Stimulated activated CD8-positive, alpha-beta memory T cell treated with anti-CD3 and anti-CD28 coated beads, Interleukin-7, amount 100 ng/mL, for 1 hour (primary cell): ENCODE measurements at places on chromosomes 1 and 21.

DNA sequence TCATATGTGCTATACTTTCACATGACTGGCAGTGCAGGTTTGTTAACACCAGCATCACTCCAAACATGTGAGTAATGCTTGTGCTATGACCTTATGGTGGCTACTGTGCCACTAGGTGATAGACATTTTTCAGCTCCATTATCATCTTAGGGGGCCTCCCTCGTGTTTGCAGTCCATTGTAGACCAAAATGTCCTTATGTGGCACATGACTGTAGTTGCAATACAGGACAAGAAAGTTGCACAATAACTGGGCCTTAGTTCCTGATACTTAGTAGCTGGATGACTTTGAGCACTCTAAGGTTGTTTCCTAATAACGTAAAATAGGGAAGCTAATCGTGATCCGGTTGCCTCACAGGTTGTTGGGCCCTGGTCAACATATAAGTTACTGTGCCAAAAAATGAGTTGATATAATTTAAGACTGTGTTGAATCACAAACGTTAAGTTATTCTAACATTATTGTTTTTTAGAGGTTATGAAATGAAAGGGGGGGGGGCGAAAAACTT lies 511 bp upstream of the SNX27 start:
- DNase-seq, result no peak

DNA sequence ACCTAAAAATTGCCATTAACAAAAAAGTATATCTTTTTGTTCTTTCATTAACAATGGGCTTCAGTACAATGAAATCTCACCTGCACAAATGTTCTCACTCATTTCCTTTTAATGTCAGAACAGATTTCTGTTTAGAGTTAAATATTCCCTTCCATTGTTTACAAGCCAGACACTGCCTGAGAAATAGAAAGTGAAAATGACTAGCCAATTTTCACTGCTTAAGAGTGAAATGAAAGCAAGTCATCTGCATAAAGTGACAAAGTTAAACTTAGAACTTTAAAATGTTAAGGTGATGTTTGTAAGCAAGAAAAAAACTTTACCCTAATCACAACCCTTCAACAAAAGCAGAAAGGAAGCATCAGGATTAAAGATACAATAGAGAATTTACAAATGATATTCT lies 27.5 kb downstream of the COA6 start:
- no peak for DNase-seq

- no peak for DNase-seq
Measured at GRCh38 chr1:12037486-12038355, 18.4 kb downstream of the MIIP start.

DNA sequence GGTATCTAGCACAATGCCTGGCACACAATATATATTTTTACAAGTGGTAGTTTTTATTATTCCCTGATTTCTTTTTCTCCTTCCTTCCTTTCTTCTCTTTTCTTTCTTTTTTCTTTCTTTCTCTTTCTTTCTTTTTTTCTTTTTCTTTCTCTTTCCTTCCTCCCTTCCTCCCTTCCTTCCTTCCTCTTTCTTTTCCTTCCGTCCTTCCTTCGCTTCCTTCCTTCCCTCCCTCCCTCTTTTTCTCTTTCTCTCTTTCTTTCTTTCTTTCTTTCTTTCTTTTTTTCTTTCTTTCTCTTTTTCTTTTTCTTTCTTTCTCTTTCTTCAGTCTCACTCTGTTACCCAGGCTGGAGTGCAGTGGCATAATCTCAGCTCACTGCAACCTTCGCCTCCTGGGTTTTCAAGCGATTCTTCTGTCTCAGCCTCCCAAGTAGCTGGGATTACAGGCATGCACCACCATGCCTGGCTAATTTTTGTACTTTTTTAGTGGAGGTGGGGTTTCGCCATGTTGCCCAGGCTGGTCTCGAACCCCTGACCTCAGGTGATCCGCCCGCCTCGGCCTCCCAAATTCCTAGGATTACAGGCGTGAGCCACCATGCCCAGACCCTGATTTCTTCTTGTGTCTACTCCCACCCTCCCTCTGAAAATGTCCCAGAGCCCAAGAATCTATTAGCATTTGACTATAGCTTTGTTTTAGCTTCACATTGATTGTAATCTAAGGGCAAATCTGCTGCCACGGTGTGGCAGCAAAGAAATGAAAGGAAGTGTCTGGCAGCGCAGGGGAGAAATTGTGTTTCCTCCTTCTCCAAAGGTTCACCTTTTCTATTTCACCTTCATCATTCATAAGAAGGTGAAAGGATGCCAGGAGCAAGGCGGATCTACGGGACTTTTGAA lies 19.9 kb upstream of the ABCB10 start:
- no peak for DNase-seq

GRCh38 chr1:47630346-47630745 lies 192.5 kb downstream of the FOXD2 start:
- DNase-seq, result no peak

DNA sequence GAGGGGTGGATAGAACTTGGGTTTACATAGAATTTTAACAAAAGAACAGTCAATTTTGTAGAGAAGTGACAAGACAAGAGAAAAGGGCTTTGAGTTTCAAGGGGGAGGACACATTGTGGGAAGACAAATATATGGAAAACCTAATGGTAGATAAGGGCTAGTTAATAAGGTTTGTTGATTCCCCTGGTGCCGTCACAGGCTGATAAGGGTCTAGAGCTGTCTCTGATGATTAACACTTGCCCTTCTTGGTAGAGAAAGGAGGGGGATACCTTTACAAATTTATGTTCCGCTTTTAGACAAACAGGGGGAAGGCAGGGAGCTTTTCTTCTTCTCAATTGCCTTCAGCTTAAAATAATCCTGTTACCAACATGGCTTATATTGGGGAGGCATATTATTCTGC lies 124.3 kb downstream of the ETS2 start:
- DNase-seq, result no peak

DNA sequence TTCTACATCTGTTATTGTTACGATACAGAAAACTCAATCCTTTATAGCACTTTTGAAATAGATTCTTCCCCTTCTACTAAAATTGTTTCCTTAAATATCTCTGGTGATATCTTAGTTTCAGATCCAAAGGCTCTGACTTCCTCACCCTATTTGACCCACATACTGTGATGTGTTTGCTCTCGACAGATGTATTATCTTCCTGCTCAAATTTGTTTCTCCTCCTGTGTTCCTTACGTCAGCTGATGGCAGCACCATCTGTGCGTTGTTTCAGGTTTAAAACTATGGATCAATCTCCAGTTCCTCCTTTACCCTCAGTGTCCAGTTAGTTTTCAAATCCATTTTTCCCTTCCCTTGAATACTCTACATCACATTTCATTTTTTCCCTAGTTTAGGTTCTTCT lies 274.4 kb downstream of the RYR2 start:
- no peak for DNase-seq

DNA sequence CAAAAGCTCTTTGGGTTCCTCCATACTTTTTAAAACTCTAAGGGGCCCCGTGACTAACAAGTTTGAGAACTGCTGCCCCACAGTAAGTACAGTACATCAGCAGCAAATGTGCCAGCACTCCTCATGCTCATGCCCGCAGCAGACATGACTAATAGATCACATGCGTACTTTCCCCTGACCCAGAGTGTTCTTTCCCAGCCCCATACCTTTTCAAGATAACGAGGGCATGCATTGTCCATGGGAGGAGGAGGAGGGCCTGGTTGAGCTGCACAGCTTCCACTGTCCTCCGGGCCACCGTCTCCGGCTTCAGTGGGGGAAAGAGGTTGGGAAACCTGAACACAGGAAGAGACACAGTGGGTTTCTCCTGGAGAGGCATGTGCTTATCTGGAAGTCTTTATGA lies 45.5 kb downstream of the DHRS3 start:
- no peak for DNase-seq

DNA sequence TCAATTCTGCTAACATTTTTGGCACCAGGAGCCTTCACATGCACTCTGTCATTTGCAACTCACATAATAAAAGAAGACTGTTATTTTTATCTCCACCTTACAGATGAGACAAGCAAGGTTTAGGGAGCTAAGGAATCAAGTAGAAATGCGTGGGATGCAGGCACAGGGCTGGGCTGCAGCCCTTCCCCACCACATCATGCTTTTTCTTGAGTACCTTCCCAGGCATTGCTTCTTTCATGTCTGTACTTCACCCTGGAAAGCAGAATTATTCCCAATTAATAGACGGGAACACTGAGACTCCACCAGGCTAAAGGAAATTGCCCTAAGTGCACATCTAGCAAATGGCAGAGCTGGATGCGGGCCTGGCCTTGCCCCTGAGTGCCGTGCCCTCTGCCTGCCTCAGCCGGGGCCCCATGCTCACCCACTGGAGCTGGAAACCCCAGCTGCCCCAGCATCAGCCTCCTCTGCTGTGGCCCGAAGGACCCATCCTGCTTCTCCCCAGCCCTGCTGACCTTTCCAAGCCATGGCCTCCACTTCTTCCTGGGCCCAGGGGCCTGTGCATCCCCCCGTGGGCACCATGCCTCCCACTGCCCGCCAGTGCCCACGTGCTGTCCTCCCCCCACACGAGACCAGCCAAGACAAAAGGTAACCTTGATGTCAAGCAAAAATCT lies 257.5 kb downstream of the TOMM20 start:
- DNase-seq, result no peak

DNA sequence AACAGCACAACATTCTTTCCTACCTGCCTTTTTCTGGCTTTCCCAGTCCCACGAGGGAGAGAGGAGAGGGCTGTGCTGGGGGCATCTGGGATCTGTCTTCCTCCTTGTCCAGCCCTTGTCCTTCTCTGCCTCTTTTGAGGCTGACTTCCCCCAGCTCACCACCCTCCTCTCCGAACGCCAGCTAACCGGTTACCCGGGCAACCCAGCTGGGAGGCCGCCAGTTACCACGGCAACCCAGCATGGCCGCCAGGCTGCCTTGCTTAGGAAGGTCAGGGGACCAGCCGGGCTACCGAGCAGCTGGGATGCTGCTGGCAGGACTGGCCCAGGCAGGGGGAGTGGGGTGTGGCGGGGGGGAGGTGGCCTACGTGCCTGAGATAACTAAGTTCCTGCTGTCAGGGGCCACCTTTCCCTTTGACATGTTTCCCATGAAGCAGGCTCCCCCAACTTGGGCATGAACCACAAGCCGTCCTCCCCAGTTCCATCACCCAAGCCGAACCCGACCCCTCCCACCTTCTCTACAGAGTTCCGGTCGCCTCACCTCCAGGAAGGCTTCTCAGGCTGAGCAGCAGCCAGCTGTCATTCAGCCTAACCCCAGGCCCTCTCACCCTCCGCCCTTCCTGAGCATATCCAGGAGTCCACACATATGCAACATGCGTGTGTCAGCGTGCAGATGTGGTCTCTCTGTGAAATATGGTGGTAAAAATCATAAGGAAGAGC lies 8.7 kb downstream of the PLEKHA6 start:
- DNase-seq, result no peak

DNA sequence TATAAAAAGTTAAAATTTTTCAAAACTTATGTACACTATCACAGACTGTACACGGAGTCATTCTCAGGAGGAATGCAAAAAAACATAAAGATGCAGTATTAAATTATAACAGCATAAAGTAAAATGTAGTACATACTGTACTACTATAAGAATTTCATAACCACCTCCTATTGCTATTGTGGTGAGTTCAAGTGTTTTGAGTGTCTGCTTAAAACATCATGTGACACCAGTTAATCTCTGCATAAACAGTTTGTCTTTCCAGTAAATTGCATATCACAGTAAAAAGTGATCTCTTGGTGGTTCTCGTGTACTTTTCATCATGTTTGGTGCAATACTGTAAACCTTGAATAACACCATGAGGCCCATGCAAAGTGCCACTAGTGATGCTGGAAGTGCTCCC lies 45.2 kb downstream of the SDCCAG8 start:
- no peak for DNase-seq

DNA sequence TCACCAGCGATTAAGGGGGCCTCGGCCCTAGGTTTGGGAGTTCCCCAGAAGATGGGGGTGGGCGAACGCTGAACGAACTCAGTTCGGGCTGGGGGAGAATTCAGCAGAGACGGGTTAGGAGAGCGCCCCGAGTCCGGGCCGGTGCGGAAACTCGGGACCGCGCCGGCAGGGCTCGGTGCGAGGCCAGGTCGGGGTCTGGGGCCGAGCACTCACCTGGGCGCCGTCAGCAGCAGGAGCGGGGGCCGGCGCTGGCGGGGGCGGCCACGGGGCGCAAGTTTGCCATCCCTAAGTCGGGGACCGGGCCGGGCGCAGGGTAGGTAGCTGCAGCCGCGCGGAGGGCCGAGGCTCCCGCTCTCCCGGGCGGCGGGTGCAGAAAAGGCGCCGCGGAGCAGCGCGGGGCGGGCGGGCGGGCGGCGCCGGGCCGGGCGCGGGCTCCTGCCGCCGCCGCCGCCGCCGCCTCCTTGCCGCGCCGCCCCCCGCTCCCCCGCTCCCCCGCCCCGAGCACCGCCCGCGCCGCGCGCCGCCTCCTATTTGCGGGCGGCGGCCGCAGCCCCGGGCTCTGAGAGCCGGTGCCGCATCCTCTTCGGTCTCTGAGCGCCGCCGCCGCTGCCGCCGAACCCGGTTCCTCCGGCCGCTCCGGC lies 349 bp downstream of the ADGRB2 start:
- DNase-seq, result no peak

GRCh38 chr21:28604946-28605537 lies 387.6 kb downstream of the LTN1 start:
- no peak for DNase-seq

DNA sequence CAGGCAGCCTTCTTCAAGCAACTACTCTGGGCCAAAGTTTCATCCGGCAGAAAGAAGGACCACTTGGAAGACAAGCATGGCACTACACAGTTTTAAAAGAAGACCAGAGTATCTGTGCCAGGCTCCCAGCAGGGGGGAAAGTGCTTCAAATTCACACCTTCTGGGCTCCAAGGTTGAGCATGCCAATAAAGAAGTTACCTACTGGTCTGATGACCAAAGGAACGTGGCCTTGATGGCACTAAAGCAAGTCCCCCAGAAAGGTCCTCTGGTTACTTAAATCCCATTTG lies 73.5 kb downstream of the CD46 start:
- DNase-seq, result no peak

DNA sequence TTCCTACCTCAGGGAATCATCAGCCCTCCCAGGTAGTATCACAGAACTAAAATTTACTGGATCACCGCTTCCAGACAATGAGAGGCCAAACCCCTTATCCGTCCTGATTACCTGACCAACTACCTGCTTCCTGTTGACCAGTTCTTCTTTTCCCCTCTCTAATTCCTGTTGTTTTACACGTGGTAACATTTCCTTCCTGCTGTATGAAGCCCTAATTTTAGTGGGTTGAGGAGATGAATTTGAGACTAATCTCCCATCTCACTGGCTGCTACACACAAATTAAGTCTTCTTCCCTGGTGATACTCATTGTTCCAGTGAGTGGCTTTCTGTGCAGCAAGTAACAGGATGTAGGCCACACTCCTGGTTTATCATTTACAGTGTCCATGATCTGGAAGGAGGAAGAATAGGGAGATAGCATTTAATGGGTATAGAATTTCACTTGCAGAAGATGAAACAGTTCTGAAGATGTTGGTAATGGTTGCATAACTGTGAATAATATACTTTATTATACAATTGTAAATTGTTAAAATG lies 2112.9 kb downstream of the NCAM2 start:
- DNase-seq, result no peak

GRCh38 chr1:52055066-52055865 lies at the start of gene TXNDC12:
TSS of gene TXNDC12 (minus strand) at chr1:52055191. CDS start at chr1:52055096, 95 bp downstream.
- DNase-seq, result no peak
